ENCODE measurements at places on chromosomes 1 and 21.

GRCh38 chr1:182658055-182658454, 26.3 kb downstream of the RGS8 start:
- DNase-seq = no peak

DNA sequence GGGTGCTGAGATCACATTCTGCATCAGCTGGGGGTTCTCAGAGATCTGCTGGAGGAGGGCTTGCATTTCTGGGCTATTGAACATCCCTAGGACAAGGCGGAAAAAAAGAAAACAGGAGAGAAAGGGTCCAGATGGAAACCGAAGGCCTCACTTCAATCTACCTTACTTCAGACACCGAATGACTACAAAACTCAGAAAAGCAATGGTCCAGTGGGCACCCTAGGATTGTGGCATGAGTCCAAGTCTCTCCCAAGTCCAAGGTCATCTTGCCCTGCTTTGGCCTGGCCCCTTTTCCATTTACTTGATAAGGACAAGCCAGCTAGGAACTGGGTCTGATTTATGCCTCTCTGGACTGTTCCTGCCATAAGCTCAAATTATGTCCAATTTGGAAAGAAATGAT, 10.8 kb downstream of the UBQLN4 start:
- no peak for DNase-seq

GRCh38 chr21:25115021-25115420, 492.3 kb downstream of the MRPL39 start:
- DNase-seq = no peak

- DNase-seq = no peak
Measured at GRCh38 chr1:161381707-161382106, 14.0 kb upstream of the CFAP126 start.

- DNase-seq = no peak
Measured at GRCh38 chr1:76164165-76164564, 89.6 kb downstream of the ST6GALNAC3 start.

GRCh38 chr1:119613769-119614720, 34.0 kb downstream of the ZNF697 start:
- peak; percentile 83 for DNase-seq

- peak; percentile 83 for DNase-seq
Measured at GRCh38 chr1:51644533-51645197, 27.8 kb downstream of the OSBPL9 start.

DNA sequence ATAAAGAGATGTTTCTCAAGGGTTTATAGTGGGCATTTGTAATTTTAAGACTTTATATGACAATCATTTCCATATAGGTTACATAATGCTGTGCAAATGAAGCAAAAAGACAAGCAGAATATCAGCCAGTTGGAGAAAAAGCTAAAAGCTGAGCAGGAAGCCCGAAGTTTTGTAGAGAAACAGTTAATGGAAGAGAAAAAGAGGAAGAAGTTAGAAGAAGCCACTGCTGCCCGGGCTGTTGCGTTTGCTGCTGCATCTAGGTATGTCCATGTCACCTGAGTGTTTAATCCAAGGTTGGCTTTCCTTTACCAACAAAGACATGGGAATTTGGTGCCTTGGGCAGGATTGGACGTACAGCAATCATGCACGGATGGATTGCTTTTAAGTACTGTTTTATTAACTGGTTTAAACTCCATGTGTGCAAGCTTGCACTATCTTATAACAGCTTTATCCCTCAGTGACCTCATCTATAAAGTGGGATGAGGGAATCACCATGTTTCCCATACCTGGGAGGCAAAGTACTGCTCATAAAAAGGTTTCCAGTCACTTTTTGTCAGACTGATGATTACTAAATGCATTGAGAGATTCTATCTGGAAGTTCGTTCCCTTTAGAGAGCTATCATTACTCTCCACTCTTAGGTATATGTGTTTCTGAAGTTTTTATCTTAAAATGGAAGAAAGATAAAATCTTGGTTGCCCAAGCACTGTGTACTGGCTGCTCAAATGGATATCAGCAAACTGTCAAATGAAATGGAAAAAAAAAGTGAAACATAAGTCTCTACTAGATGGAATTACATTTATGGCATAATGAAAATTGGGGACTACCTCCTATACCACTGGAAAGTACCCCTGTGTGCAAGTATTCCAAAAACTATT, 55.1 kb downstream of the MACO1 start:
- DNase-seq = no peak

DNA sequence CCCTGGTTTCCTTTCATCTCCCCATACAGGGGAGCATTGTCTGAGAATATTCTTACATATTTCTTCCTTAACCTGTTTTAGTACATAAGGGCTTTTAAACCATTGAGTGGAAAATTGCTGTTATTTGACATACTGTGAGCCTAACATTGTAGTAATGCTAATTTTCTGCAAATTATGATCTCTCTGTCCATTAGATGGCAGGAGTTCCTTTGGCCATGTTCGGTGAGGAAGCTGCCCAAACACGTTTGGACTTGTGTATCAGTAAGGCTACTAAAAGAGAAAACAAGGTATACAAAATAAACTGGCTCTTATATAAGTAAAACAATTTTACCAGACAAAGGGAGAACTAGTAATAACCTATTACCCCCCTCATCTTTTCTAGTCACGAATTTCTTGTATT, 29.2 kb downstream of the CDC7 start:
- peak; percentile 32 for DNase-seq
